T-helper 2 cell (primary cell): ENCODE measurements at places on chromosomes 5 and 9.

DNA sequence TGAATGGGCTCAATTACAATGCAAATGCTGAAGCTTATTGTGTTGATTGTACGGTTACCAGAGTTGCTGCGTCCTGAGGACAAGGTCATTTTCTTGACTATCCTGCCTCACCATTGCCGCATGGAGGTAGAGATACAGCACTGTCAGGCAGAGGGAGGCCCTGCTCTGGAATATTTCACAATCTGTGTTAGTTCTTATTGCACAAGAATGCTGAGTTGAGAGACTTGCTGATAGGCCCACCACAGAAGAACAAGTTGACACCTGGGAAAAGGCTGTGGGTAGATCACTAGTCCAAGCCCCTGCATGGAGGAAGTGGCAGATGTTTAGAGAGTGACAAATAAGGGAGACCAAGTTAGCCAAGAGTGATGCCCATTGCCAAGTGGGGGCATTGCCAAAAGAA is 344.5 kb upstream of the ITGA1 start:
- DNase-seq: no peak

DNA sequence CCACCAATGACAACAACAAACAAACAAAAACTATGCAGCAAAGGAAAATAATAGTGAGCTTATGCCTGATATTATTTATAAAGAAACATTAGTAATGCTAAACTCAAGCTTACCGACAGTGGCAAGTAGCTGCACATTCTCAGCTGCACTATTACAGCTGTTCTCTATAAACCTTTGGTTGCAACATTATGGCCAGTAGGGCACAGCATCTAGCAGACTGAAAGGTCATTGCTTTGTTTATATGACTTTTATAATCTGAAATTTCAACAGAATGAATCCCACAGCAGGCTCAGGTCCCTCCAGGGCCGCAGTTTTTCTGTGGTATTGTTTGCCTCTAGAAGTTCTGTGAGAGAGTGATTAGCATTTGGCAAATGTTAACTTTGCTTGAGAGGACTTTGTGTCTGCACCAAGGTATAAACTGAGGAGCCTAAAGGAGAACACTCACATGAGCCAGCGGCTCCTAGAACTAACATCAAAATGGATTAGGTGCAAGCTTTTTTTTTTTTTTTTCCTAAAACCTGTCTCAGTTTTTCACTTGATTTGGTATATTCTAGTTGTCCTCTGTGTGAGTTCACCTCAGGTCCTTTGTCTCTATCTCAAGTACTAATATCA is 58.3 kb downstream of the IZUMO3 start:
- DNase-seq: no peak

DNA sequence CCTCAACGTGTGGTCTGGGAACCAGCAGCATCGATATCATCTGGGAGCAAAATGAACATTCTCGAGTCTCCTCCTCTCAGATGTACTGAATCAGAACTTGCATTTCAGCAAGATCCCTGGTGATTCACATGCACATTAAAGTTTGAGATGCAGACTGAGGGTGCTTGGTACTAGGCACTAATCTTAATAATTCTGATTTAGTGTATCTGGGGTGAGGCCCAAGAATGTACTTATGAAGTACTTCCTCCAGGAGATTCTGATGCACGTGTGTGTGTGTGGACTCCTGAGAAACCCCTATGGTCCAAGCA is 56.2 kb upstream of the EQTN start:
- DNase-seq: no peak

- DNase-seq: no peak
Measured at GRCh38 chr5:16995372-16995771, 59.3 kb upstream of the MYO10 start.

GRCh38 chr5:58983526-58984452 is 400.9 kb downstream of the RAB3C start:
- DNase-seq: no peak

DNA sequence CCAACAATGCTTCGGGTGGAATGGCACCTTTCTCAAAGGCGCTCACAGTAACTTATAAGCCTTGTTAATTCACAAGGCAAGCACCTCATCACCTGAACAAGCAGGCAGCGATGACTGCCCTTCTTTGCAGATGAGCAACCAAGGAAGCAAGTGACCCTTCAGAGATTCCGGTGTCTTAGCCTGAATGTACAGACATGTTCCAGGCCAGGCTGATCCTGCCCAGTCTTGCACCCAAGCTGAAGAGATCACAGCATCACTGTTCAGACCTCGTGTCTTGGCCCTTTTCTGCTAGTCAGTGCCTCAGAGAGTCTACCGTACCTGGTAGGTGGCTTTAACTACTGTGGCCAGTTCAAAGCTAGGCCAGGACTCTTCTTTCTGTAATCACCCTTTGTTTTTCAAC is 94.7 kb upstream of the ERCC6L2 start:
- DNase-seq: no peak

- DNase-seq: no peak
Measured at GRCh38 chr9:109934857-109935215, 154.8 kb downstream of the PALM2AKAP2 start.

- DNase-seq: no peak
Measured at GRCh38 chr9:82732928-82733327, 330.0 kb downstream of the RASEF start.

GRCh38 chr5:16934123-16934522 is 2.0 kb downstream of the MYO10 start:
- DNase-seq: no peak

GRCh38 chr5:147403651-147404640 is 105.9 kb downstream of the DPYSL3 start:
- DNase-seq: no peak

DNA sequence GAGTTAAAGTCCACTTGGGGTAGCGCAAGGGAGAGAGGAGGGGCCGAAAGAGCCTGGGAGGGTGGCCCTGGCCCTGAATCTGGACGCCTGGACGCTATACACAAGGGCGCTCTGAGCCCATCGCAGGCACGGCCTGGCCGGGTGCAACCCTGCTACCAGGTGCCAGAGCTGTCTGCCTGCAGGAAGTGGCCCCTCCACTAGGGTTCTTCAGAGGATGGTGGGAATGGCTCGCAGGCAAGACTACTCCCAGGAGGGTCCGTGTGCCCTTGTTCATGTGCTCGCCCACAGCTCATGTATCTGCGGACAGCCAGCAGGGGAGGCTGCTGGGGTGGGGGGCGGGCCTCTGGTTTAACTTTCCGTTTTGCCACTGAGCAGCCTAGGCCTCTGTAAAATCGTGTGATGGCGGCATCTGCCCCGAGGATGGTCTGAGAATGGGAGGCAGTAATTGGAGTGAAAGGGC is 1.4 kb upstream of the NKD2 start:
- no peak for DNase-seq

DNA sequence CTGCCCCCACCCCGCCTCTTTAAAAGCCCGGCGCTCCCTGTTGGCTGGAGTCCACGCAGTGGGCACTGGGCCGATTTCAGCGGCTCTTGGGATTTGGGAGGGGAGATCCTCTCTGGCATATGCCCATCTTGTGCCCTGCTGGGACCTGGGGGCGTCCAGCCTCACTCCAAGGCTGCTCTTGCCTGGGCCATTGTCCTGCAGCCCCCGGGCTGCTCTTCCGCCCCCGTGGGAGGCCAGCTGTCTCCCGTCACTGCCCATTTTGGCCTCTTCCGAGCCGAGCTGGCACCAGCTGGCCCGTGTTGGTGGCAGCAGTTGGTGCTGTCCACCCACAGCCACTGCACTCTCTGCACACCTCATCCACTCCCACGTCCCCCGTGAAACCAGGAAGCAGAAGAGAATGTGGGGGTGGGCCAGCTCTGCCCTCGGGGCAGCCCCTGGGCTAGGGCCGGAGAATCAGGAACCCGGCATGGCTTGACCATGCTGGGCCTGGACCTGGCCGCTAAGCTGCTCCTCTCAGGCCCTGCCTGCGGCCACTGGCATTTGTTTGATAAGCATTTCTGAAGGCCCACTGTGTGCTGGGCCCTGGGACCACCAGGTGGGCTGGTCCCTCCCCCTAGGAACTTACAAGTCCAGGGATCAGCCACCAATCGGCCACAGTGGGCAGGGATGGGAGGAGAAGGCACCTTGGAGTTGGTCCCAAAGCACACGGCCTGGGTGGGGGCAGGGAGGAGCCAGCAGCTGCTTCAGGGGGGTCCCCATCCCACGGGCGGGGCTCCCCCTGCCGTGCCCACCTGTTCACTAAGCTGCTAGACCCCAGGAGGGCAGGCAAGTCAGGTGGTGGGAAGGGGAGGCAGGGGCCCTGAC is 2.2 kb downstream of the C8G start:
- DNase-seq: no peak

GRCh38 chr5:373710-374602 is 52.4 kb downstream of the AHRR start:
- DNase-seq: no peak

DNA sequence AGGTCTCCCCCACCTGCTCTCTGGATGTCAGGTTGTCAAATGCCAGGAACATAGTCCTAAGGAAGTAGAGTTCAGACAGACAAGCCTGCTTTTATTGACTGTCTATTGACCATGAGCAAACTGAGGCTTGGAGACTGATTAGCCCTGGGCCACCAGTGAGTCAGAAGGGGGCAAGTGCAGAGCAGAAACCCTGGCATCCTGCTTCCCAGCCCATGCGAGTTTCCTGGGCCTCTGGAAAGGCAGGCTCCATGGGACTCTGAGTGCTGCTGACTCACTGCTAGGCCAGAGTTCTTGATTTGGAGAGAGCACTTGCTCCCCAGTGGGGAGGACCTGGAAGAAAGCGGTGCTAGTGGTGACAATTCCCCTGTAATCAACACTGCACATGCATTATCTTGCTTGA is 2.8 kb upstream of the HBEGF start:
- no peak for DNase-seq

GRCh38 chr5:123433596-123433995 is 10.4 kb upstream of the CEP120 start:
- DNase-seq: no peak

DNA sequence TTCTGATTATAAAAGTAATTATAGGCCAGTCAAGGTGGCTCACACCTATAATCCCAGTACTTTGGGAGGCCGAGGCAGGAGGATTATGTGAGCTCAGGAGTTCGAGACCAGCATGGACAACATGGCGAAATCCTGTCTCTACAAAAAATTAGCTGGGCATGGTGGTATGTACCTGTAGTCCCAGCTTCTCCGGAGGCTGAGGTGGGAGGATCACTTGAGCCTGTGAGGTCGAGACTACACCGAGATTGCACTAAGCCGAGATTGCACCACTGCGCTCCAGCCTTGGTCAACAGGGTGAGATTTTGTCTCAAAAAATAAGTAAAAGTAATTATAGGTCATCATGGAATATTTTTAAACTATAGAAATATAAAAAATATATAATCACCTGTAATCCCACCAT is 18.1 kb downstream of the IRF1 start:
- no peak for DNase-seq

DNA sequence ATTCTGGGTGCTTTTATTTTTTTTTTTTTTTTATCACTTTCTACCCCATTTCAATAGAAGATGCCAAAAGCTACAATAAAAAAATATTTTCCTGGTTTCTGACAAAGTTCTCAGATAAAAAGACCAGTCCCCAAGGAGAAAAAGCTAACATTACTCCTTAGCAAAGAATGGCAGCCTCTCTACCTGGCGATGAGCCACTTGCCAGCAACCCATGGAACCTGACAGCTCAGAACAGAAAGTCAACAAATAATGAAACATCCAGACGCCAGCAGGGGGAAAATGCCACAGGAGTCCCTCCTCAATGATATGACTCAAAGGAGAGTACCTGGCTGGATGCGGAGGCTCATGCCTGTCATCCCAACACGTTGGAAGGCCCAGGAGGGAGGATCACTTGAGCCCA is 123.2 kb downstream of the MYO10 start:
- no peak for DNase-seq

GRCh38 chr9:133379153-133380086 is 3.3 kb downstream of the STKLD1 start:
- DNase-seq: no peak

DNA sequence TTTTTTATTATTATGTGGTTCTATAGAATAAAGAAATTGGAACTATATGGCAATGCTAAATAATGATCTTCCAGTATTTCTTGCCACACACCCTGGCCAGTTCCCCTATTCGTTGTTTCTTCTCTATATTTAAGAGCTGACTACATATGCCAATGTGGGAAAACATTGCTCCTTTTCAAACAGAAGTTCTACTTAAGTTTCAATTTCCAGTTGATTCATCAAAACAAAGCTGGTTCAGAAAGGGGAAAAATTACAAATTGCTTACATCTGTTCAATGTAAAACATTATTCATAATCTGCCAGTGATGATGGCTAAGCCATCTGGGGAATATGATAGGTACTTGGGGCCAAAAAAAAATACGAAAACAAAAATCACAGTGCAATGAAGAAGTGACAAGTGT is 76.9 kb downstream of the ST8SIA4 start:
- no peak for DNase-seq

DNA sequence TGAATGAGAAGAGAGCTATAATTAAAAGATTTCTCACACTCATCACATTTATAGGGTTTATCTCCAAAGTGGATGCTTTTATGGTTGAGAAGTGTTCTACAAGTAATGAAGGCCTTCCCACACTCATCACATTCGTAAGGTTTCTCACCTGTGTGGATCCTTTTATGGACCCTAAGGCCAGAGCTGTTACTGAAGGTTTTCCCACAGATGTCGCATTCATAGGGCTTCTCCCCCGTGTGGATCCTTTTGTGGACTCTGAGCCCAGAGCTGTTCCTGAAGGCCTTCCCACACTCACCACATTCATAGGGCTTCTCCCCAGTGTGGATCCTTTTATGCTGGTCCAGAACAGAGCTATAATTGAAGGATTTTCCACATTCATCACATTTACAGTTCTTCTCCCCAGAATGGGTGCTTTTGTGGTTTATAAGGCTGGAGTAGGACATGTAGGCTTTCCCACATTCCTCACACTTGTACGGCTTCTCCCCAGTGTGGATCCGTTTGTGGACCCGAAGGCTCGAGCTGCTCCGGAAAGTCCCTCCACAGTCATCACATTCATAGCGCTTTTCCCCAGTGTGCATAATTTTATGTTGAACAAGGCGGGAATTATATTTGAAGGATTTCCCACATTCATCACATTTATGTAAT is 10.5 kb downstream of the ZFP62 start:
- no peak for DNase-seq

DNA sequence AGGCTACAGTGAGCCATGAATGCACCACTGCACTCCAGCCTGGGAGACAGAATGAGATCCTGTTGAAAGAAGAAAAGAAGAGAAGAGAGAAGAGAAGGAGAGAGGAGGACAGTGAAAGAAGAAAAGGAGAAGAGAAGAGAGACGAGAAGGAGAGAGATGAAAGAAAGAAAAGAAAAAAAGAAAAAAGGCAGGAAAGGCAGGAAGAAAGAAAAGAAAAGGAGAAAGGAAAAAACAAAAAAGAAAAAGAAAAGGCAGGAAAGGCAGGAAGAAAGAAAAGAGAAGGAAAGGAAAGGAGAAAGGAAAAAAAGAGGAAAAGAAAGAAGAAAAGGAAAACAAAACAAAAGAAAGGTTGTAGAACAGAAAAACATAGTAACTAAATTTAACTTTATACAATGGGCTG is 14.2 kb downstream of the CAMSAP1 start:
- no peak for DNase-seq

GRCh38 chr5:33272288-33272687 is 168.5 kb upstream of the TARS1 start:
- DNase-seq: no peak
